Purkinje cell (primary cell): ENCODE measurements at places on chromosomes 5 and 9. TPM values are rescaled to one million over a fixed set of nuclear protein-coding genes. Genes with fewer than 3 reads are reported as not detected.

BSPRY gene
- 48.0 and 54.2 TPM in 2 replicates for polyA plus RNA-seq

ZDHHC11B gene
- 5.4 and 6.0 TPM in 2 replicates for polyA plus RNA-seq

HMMR gene
- 0.70 TPM in 1 of 2 replicates, not detected in the other for polyA plus RNA-seq

ANKRD34B gene
- not detected in 2 replicates for polyA plus RNA-seq

ALDOB gene
- polyA plus RNA-seq: 2.0 TPM in 1 of 2 replicates, not detected in the other

SPATA6L gene
- polyA plus RNA-seq: 0.65 and 3.5 TPM in 2 replicates

FSTL4 gene
- 174 and 193 TPM in 2 replicates for polyA plus RNA-seq

ENTREP1 gene
- 3.5 and 6.7 TPM in 2 replicates for polyA plus RNA-seq

EIF4E1B gene
- polyA plus RNA-seq: not detected in 2 replicates

PCDHB12 gene
- 2.6 and 2.8 TPM in 2 replicates for polyA plus RNA-seq

PCDHB2 gene
- polyA plus RNA-seq: 4.7 and 8.3 TPM in 2 replicates

AIF1L gene
- polyA plus RNA-seq: 2.3 and 2.6 TPM in 2 replicates

FAT2 gene
- polyA plus RNA-seq: 0.52 and 0.83 TPM in 2 replicates

ADAMTSL2 gene
- polyA plus RNA-seq: 0.52 TPM in 1 of 2 replicates, not detected in the other

KIF12 gene
- not detected in 2 replicates for polyA plus RNA-seq

C7 gene
- 0.28 TPM in 1 of 2 replicates, not detected in the other for polyA plus RNA-seq

C9 gene
- 0.08 TPM in 1 of 2 replicates, not detected in the other for polyA plus RNA-seq

CNTNAP3B gene
- polyA plus RNA-seq: 6.5 and 8.5 TPM in 2 replicates

NR6A1 gene
- polyA plus RNA-seq: 0.63 and 1.0 TPM in 2 replicates

ENTPD2 gene
- polyA plus RNA-seq: not detected in 2 replicates

SLC34A1 gene
- not detected in 2 replicates for polyA plus RNA-seq

PSD2 gene
- 192 and 243 TPM in 2 replicates for polyA plus RNA-seq

SYNPO gene
- 0.25 and 4.6 TPM in 2 replicates for polyA plus RNA-seq

FBXO4 gene
- polyA plus RNA-seq: 4.9 and 6.1 TPM in 2 replicates

LMX1B gene
- not detected in 2 replicates for polyA plus RNA-seq

CEL gene
- polyA plus RNA-seq: 0.09 and 0.10 TPM in 2 replicates

FOXD4L6 gene
- polyA plus RNA-seq: 0.57 TPM in 1 of 2 replicates, not detected in the other

ZDHHC11 gene
- polyA plus RNA-seq: 2.7 and 3.3 TPM in 2 replicates

OBP2B gene
- not detected in 2 replicates for polyA plus RNA-seq

LURAP1L gene
- 3.2 and 3.6 TPM in 2 replicates for polyA plus RNA-seq

RNF208 gene
- polyA plus RNA-seq: 2.6 and 5.0 TPM in 2 replicates

SLC6A7 gene
- polyA plus RNA-seq: 0.65 TPM in 1 of 2 replicates, not detected in the other

OR13C4 gene
- not detected in 2 replicates for polyA plus RNA-seq

ABO gene
- 0.10 TPM in 1 of 2 replicates, not detected in the other for polyA plus RNA-seq

TMEM232 gene
- 6.6 and 24.5 TPM in 2 replicates for polyA plus RNA-seq

ALG2 gene
- 22.8 and 30.5 TPM in 2 replicates for polyA plus RNA-seq

PCDHGA11 gene
- polyA plus RNA-seq: 1.5 and 2.4 TPM in 2 replicates

IFNA5 gene
- polyA plus RNA-seq: not detected in 2 replicates

ACSL6 gene
- 86.4 and 90.7 TPM in 2 replicates for polyA plus RNA-seq

SLC6A3 gene
- not detected in 2 replicates for polyA plus RNA-seq

PCDHAC1 gene
- 11.6 and 30.0 TPM in 2 replicates for polyA plus RNA-seq

PCDHA6 gene
- polyA plus RNA-seq: 4.0 and 5.4 TPM in 2 replicates

SEC16A gene
- 8.1 and 10.7 TPM in 2 replicates for polyA plus RNA-seq

PCDHA1 gene
- polyA plus RNA-seq: 5.3 and 10.1 TPM in 2 replicates

PPIP5K2 gene
- 54.6 and 57.9 TPM in 2 replicates for polyA plus RNA-seq

C1QTNF2 gene
- polyA plus RNA-seq: 2.4 and 4.7 TPM in 2 replicates

IL3 gene
- polyA plus RNA-seq: not detected in 2 replicates

GOLGA2 gene
- 33.1 and 34.8 TPM in 2 replicates for polyA plus RNA-seq

GNA14 gene
- polyA plus RNA-seq: 5.8 and 7.1 TPM in 2 replicates

LCN6 gene
- not detected in 2 replicates for polyA plus RNA-seq

ANXA2R gene
- polyA plus RNA-seq: 0.28 TPM in 1 of 2 replicates, not detected in the other

PDE8B gene
- polyA plus RNA-seq: 11.7 and 21.6 TPM in 2 replicates
